ENCODE measurements at places on chromosomes 7 and 10.
A peak's percentile ranks its signal among the peaks of the same experiment; 100 is the strongest.

DNA sequence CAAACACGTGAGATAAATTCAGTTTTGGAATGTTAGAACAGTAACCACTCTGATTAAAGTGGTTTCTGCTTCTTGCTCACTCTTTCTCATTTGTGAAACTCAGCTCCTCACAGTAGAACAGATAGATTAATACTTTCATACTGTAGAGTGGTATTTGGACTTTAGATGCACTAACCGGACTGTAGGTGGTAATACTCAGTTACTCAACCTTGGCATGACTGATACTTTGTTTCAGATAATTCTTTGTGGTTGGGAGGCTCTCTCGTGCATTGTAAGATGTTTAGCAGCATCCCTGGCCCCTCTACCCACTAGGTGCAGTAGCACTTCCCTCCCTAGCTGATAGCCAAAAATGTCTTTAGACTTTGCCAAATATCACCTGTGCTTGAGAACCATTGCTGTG, 37.6 kb downstream of the MCU start:
- H3K27me3 ChIP-seq: no peaks in the 10 kb centered on the region
- no peak overlapping the region for H3K4me3 ChIP-seq
- no peak for DNase-seq
- H3K36me3 ChIP-seq: no peaks in the 10 kb centered on the region

GRCh38 chr10:70135684-70136083, 3.1 kb upstream of the AIFM2 start:
- H3K27ac ChIP-seq: no peak overlapping the region
- DNase-seq: no peak
- no peak overlapping the region for H3K4me3 ChIP-seq
- no peaks in the 10 kb centered on the region for H3K36me3 ChIP-seq

DNA sequence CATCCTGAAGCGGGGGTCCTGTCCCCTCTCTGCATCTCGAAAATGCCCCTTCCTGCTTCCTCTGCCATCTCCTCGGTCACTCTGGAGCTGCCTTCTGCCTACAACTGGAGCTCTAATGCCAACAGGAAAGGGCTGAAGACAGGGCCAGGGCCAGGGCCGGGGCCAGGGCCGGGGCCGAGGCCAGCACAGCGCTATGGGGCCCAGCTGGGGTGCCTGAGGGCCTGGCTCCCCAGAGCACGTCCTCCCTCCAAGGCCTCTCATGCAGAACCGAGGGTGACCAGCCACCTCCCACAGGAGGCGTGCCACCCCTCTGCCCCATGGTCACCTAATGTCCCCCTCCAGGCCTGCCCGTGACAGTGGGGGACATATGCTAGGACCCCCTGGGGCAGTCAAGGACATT, 155.7 kb downstream of the PRKAG2 start:
- H3K36me3 ChIP-seq: no peaks in the 10 kb centered on the region
- H3K4me3 ChIP-seq: no peak overlapping the region
- H3K27ac ChIP-seq: 0 out of 2 replicates have a peak overlapping the region, but pooled peaks have one; percentile 17
- no peak for DNase-seq
- H3K27me3 ChIP-seq: no peaks in the 10 kb centered on the region

DNA sequence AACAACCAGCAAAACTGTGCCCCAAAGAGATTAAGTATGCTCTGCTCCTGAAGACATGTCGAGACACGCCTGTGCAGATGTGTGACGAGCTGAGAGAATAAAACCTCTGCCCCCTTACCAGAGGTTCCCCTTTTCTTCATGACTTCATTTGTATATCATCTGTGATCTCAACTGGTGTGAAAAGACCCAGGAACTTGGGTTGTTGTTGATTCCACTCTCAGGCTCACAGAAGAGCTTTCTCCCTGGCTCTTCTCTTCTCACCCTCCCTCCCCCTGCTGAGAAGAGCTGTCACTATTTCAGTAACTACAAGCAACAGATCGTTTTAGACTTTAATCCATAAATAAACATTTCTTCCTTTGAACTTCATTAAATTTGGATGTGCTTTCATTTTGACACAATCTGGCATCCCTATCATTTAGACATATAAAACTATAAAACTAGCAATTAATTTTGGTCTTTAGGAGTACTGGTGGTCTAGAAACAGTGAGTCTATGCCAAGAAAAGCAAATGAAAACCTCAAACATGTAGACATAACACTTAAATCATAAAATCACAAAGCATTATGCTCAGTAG, 179.3 kb upstream of the FZD8 start:
- no peaks in the 10 kb centered on the region for H3K27me3 ChIP-seq
- H3K27ac ChIP-seq: no peak overlapping the region
- DNase-seq: no peak
- no peak overlapping the region for H3K4me3 ChIP-seq

DNA sequence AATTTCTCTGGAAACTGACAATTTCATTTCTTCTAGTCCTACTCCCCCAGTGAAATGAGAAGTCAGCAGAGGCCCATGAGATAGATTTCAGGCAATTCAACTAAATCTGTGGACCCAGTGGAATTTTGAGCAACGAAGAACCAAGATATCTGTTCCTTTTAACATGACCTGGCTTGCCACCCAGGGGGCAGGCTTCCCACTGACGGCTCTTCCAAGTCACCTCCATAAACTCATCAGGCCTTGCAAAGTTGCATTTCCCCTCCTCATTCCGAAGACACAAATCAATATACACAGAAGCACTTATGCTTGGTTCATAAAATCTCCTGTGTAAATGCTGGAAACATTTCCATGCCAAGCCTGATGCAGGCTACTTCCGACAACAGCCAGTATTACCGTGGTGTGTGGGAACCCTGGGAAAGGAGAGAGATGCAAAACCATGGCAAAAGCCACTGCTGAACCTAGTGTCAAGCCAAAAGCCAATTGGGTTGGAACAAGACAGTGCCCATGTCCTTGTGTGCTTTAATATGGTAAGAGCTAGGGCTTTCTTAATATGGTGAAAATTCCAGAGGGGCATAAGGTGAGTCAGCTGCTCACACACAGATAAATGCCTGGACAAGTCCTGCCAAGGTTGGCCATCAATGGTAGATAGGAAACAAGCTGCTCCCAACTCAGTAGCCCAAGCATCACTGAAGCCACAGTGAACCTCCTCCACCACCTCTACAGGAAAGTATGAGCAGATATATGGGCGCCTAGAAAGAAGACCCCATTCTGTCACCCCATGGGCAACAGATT, 1.6 kb downstream of the FRMD4A start:
- no peaks in the 10 kb centered on the region for H3K36me3 ChIP-seq
- no peak overlapping the region for H3K27ac ChIP-seq
- DNase-seq: no peak
- H3K27me3 ChIP-seq: no peaks in the 10 kb centered on the region
- H3K4me3 ChIP-seq: no peak overlapping the region
- H3K4me1 ChIP-seq: no peaks in the 10 kb centered on the region
